ENCODE measurements at places on chromosomes 16 and 17. TPM values are rescaled to one million over a fixed set of nuclear protein-coding genes. Genes with fewer than 3 reads are reported as not detected.

DNA sequence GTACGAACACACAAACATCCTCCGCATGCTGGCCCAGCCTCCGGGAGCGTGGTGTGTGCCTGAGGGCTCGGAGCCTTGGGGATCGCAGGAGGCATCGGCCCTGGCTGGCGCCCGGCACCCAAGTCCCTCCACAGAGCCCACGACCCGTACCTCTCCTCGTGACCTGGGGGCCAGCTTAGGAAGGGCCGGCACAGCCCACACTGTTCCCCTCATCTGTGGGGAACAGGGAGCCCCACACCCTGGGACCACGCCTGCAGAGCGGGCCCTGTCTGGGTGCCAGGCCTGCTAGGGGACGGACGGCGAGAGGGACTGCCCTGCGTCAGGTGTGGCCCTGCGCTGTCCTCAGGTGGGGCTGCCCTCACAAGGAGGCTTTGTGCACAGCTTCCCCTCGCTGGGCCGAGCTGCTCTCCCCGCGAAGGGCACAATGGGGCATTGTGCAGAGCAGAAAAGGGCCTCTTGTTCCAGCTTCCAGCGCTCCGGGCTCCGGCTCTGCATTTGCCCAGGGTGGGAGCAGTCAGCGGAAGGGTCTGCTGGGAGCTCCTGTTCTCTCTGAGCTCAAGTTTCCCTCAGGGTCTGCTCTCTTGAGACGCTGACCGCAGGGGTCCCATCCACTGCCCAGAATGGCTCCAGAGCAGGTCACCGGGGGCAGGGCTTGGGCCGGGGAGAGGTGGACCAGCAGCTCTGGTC, 1.7 kb upstream of the LMF1 start:
- peak; percentile 77 for DNase-seq
- H3K36me3 ChIP-seq, result peaks cover 5% of the 10 kb centered on the region
- H3K4me1 ChIP-seq, result peaks cover 12% of the 10 kb centered on the region
- no peak overlapping the region for H3K4me3 ChIP-seq

LPO gene
- not detected for total RNA-seq

DNA sequence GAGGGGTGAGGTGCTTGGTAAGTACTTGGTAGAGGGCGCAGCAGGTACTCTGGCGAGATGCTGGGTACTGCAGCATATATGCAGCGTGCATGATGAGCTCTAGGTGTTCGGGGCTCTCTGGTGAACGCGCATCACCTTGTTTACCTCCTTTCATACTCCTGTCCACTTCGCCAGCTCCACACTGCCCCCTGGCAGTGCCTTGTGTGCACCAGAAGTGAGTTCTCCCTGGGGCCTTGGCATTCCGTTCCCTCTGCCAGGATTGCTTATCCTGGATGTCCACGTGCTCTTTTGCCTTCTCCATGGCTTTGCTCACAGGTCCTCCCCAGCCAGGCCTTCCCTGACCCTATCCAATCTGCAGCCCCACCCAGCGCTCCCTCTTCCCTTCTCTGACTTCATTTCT, 154.2 kb downstream of the MRM1 start:
- no peak for DNase-seq
- H3K36me3 ChIP-seq, result no peaks in the 10 kb centered on the region
- no peaks in the 10 kb centered on the region for H3K4me1 ChIP-seq
- no peak overlapping the region for H3K4me3 ChIP-seq
- peaks cover 8% of the 10 kb centered on the region for H3K27me3 ChIP-seq
- no peak overlapping the region for H3K27ac ChIP-seq

DNA sequence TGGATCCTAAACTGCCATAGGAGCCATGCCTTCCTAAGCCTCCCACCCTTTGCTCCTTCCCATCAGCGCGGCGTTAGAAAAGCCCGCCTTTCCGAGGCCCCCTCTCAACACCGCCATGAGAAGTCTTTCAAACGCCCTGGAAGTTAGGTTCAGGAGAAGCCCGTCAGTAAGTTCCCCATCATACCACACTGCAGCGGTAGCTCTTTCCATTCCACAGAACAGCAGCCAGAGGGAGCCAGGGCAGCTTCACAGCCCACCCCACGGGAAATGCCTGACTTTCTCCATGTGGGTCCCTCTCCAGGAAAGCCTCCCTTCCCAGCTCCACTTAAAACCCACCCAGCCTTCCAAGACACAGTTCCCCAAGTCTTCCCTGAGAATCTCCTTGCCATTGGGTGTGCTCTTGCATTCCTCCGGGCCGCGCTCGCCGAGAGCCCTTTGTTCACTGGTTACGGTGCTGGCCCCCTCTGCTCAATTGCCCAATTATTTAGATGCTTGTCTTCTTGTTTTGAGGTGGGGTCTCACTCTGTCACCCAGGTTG, 28.7 kb downstream of the KIAA0513 start:
- no peak overlapping the region for H3K27ac ChIP-seq
- H3K4me1 ChIP-seq, result peaks cover 20% of the 10 kb centered on the region
- no peak overlapping the region for H3K4me3 ChIP-seq
- H3K36me3 ChIP-seq, result no peaks in the 10 kb centered on the region

GRCh38 chr16:4309102-4309832, 6.6 kb upstream of the GLIS2 start:
- no peak overlapping the region for H3K4me3 ChIP-seq
- peak overlapping the region; percentile 79 for H3K27ac ChIP-seq
- no peaks in the 10 kb centered on the region for H3K36me3 ChIP-seq
- no peak for DNase-seq

GRCh38 chr17:64092952-64093451, 36.9 kb downstream of the ERN1 start:
- no peak overlapping the region for H3K27ac ChIP-seq
- H3K4me3 ChIP-seq, result no peak overlapping the region
- H3K36me3 ChIP-seq, result peaks cover 22% of the 10 kb centered on the region
- DNase-seq, result no peak
- H3K27me3 ChIP-seq, result no peaks in the 10 kb centered on the region

DNA sequence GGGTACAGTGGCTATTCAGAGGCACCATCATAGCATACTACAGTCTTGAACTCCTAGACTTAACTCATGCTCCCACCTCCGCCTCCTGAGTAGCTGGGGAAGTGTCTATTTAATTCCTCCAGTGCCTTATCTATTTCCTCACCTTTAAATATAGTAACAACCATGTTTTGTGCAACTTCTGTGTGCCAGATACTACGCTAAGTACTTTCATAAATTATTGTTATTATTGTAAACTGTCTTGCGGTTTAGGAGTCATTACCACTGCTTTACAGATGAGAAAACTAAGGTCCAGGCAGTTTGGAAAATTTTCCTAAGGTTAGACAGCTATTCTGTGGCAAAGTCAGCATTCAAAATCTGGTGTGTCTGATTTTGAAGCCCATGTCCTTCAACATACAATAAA, 359.1 kb upstream of the XYLT1 start:
- no peak overlapping the region for H3K4me3 ChIP-seq
- no peaks in the 10 kb centered on the region for H3K36me3 ChIP-seq
- no peak for DNase-seq
- H3K27ac ChIP-seq, result no peak overlapping the region
- no peaks in the 10 kb centered on the region for H3K4me1 ChIP-seq
- H3K27me3 ChIP-seq, result no peaks in the 10 kb centered on the region

- H3K36me3 ChIP-seq, result peaks cover 3% of the 10 kb centered on the region
- peaks cover 13% of the 10 kb centered on the region for H3K4me1 ChIP-seq
- H3K27ac ChIP-seq, result no peak overlapping the region
- no peak for DNase-seq
Measured at GRCh38 chr16:15477802-15478201, 43.4 kb downstream of the BMERB1 start.
